ENCODE measurements at places on chromosomes 1 and 21.

GRCh38 chr1:169620565-169620964 lies 9.4 kb downstream of the SELP start:
- DNase-seq: no peak

- no peak for DNase-seq
Measured at GRCh38 chr21:27152996-27153395, 186.1 kb upstream of the ADAMTS5 start.

DNA sequence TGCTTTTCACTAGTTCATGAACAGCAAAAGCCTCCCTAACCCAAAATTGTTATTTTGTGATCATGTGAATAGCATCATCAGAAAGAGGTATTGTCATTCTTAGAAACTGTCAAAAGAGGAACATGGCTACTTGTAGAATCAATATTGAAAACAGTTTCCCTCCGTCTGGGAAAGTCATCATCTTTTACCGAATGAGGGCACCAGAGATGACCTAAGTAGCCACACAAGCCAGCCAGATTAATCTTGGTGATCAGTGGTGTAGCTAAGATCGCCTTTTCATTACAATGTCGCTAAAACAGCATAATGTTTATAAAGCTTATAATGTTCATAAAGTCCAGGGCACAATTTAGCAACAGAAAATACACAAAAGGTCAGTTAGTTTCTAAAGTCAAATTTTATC lies 136.1 kb downstream of the SIPA1L2 start:
- DNase-seq: peak; percentile 15

- no peak for DNase-seq
Measured at GRCh38 chr1:34763142-34763781, 3.7 kb downstream of the GJB4 start.

DNA sequence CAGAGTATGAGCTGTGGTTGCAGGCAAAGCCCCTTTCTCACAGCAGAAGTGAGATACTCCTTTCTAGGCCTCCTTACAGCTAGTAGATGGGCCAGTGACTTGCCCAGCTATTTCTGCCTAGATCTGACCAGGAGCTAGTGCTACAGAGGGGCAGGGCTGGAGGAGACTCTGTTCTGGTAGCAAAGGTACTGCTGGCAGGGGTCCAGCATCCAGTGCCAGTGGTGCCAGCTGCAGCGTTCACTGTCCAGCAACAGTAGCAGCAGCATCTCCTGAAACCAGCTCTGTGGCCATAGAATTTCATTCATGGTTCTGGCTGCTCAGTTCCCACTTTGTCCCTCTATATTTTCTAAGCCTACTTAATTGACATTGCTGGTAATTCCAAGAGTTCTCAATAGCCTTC lies 62.5 kb upstream of the CNN3 start:
- no peak for DNase-seq

DNA sequence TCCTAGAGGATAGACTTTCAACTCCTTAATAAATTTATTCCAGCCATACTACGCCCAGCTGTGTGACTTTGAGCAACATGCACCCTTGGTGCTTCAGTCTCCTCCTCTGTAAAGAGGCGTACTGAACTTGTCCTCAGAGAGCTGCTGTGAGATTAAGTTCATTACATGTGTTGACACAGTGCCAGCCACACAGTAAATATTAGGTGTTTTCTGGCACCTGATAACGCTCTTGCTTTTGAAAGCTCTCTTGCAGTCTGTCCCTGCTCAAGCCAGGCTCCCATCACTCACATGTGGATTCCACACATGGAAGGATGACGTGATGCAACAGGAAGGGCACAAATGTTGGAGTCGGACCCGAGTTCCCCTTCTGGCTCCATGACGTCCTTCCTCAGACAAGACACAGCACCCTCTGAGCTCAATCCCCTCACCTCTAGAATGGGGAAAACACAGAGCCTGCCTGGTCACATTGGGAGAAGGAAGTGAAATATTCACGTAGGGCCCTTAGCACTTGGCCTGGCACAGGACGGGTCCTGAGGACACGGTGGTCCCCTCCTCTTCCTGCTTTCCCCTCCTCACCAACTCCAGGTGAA lies 7.7 kb downstream of the IFNLR1 start:
- no peak for DNase-seq

GRCh38 chr1:25836695-25837094 lies 16.9 kb downstream of the MTFR1L start:
- no peak for DNase-seq

DNA sequence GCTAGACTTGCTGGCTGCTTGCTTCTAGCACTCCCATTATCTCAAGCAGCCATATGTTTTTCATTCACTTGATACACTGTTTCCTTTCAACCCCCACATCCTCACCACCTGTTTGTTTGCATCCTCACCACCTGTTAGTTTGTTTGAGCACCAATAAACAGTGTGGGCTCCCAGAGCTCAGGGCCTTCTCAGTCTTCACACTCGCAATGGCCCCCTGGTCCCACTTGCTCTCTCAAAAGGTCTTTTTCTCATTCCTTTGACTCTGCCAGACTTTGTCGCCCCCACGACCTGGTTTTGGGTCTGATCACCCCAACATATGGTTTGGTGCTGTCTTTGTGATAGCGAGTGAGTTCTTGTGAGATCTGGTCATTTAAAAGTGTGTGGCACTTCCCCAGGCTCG lies 6.2 kb upstream of the PADI4 start:
- DNase-seq: no peak

DNA sequence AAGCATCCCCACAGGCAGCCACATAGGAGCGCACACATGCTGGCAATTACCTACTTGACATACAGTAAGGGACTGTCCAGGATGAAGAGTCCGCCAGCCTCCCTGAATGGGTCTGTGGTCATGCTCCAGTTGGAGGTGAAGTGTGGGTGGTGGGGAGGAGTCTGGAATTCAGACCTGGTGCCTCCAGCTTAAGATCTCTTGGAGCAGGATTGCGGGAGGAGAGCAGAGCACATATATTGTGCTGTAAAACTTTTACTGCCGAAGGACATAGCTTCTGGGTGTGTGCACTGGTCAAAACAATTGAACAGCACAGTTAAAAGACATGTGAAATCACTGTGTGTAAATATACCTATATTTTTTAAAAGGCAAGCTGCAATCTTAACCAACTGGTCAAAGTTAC lies 17.9 kb downstream of the STK40 start:
- no peak for DNase-seq

- DNase-seq: no peak
Measured at GRCh38 chr1:32447469-32448185, 17.2 kb upstream of the ZBTB8B start.

DNA sequence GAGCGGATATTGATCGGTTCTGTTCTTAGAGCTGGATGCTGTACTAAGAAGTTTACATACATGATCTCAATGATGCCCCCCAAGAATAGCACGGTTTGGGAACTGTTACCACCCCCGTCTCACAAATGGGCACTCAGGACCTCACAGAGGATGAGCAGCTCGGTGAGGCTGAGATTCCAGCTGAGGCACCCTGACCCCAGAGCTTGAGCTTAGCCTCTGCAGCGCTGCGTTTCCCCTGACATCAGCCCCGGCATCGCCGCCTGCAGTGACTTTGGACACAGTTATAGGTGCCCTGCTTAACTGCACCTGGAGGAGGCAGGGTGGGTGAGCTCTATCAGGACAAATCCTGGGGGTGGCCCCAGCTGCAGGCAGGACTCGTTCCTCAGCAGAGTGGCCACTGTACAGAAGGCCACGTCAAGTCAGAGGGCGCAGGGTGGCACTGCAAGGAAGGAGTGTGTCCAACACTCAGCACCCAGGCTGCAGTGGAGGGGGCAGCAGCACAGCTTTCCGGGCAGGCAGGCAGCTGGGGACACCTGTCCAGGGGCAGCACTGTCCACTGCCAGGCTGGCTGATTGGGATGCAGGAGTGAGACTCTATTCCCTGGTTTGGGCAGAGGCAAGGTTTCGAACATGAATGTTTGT lies 65.8 kb upstream of the ABCG1 start:
- no peak for DNase-seq

All from midbrain (tissue), 1 donor.